ENCODE measurements at places on chromosomes 11 and 22.

- no peak for DNase-seq
Measured at GRCh38 chr11:78996007-78996406, 421.3 kb upstream of the NARS2 start.

DNA sequence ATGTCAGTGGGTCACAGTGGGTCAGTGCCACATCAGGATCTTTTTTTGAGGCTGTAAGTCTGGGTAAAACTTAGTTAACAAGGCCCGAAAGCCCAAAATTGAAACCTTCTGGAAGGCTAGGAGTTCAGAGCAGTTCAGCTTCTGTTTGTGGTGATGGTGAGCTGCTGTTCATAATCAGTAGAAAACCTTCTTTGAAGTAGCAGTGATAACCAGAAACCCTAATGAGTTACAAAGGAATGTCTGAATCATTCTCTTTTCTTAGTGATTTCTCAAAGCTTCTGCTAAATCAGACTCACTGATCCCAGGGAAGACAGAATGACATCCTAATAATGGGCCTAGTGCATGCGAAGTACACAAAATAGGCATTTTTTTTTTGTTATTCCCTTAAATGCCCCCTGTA is 124.7 kb downstream of the PARVA start:
- DNase-seq, result no peak

- DNase-seq, result no peak
Measured at GRCh38 chr11:60931917-60932316, 7.7 kb downstream of the TMEM132A start.

- DNase-seq, result no peak
Measured at GRCh38 chr11:132743601-132744000, 788.7 kb downstream of the OPCML start.

- no peak for DNase-seq
Measured at GRCh38 chr22:26939466-26939865, 282.1 kb downstream of the MIAT start.

DNA sequence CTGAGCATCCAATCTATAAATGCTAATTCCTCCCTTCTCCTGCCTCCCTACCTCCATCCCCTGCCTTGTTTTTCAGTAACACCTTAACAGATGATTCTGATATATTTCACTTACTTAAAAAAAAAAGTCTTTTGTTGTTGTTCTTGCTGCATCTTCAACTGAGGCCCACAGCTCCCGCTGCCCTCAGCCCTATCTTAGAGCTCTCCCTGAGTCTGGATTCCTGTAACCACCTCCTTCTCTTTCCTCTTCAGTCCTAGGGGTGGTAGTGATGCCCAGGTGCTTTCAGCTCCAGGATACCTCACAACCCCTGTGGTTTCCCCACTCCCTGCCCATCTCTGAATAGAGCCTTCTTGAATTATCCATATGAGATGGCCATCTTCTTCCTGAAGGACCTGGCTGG is 3.7 kb upstream of the KCNE3 start:
- DNase-seq, result no peak

DNA sequence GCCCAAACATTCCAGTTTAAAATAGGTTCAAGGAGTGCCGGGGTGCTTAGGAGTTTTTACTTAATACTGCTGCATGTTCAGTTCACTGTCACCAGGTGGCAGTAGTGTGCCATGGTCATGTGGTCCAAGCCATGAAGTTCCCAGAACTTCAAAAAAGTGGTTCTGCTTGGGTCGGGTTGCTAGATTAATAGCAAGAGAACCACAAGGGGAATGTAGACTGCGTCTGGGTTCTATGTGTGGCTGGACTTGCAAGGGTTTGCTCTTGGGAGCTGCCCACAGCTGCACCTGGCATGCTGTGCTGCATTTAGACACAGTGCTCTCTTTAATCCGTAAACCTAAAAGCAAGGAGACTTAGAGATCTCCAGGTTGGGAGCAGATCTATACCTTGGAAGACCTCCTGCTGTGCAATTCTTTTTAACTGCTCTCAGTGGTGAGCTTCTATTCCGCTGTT is 6.5 kb upstream of the SPON1 start:
- DNase-seq, result peak; percentile 41

DNA sequence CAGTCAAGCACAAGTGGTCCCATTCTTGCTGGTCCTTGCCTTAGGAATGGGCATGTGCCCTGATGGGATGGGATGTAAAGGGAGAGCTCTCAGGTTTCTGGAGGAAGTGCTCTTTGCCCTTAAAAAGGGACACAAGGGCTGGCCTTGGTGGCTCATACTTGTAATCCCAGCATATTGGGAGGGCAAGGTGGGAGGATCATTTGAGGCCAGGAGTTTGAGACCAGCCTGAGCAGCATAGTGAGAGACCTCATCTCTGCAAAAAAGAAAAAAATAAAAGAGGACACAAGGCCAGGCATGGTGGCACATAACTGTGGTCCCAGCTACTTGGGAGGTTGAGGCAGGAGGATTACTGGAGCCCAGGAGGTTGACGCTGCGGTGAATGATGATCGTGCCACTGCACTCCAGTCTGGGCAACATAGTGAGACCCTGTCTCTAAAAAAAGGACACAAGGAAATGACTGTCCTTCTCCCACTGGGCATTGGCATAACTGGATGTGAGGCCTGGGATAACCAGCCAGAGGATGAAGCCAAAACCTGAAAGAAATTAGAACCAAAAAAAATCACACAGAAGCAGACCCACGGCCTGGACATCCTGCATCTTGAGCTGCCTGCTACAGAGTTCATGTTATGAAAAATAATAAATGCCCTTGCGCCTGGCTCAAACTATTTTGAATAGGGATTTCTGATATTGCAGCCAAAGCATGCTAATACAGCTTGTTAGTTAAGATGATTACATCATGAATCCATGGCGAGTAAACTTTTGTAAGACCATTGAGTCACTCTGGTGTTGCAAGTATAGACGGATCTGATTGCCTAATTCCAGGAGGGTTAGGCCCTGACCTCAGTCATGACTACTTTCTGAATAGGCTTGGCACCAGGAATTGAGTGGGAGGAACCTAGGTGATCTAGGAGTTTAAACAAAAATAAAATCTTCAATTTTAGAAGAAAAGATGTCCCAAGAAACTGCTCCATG is 12.9 kb upstream of the CRKL start:
- no peak for DNase-seq

DNA sequence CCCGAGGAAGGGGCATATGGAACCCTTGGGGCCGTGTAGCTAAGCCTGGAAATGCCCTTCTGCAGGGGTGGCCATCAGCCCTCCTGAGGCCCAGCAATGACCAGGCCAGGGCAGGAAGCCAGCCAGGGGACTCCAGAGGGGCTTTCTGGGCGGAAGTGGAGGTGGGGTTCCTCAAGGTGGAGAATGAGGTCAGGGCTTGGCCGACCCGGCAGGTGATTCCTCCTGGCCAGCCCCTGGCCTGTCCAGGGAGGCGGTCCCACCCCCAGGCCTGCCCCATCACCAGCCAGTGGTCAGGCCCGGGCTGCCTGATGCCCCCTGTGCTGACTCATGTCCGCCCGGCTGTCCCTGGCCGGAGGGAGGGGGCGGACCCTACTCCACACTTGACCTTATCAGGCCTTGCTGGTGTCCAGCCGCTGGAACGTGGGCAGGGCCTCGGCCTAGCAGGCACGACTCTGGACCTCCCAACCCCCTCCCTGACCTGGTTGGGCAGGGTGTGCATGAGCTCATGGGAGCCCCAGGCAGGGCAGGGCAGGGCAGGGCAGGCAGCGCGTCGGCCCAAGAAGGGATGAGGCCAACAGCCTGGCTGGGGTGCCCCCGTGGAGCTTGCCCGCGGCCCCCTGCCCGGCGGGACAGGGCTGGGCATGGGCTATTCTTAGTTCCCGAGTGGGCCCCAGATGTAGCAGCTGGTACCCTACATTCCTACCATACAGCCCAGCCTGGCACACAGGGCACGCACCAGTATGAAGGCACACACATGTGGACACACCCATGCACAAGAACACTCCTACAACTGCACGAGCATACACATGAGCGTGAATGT is 35.9 kb downstream of the RPL3 start:
- no peak for DNase-seq
